ENCODE measurements at places on chromosomes 11 and 22.
A peak's percentile ranks its signal among the peaks of the same experiment; 100 is the strongest.

- DNase-seq, result no peak
Measured at GRCh38 chr22:41699264-41700107, at the start of gene MEI1. Gene MEI1, plus strand, starts transcription at chr22:41699503. Its CDS starts 36 bp downstream, at chr22:41699539.

GRCh38 chr11:117314840-117315239, 1.2 kb downstream of the BACE1 start:
- no peak for DNase-seq

- no peak for DNase-seq
Measured at GRCh38 chr11:58039589-58039988, 8.8 kb downstream of the OR6Q1 start.

- no peak for DNase-seq
Measured at GRCh38 chr11:79413268-79413667, 27.6 kb downstream of the TENM4 start.

- DNase-seq, result no peak
Measured at GRCh38 chr11:12048936-12049790, 40.7 kb upstream of the DKK3 start.

- DNase-seq, result peak; percentile 20
Measured at GRCh38 chr11:115217726-115218311, 286.4 kb downstream of the CADM1 start.

DNA sequence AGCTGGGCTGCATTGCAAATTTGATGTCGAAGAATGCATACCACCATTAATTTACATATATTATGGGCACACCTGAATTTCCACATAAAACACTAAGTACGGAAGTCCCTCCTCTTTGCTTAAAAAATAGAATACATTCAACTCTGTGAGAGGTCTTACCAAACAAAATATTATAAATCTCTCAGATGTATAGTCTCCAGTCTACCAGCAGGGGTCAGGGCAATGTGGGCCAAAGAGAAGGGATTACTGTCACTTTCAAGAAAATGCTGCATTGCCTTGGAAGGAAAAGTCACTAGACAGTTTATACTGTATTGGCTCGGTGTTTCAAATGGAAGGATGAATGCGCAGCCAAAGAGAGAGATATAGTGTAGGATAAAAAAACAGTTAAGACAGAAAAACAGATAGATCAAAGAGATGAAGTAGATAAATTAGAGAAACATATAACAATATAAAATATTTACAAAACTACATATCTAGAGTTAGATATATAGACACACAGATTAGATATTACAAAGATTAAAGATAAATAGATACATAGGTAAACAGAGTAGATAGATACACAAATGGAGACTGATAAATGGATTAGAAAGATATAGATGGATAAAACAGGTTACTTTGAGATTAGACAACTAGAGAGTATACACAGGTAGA, 20.9 kb downstream of the SERGEF start:
- peak; percentile 50 for DNase-seq

GRCh38 chr11:65008016-65008415, 5.9 kb upstream of the ARL2 start:
- DNase-seq, result no peak

- DNase-seq, result no peak
Measured at GRCh38 chr11:102390667-102391465, 43.9 kb downstream of the BIRC2 start.

DNA sequence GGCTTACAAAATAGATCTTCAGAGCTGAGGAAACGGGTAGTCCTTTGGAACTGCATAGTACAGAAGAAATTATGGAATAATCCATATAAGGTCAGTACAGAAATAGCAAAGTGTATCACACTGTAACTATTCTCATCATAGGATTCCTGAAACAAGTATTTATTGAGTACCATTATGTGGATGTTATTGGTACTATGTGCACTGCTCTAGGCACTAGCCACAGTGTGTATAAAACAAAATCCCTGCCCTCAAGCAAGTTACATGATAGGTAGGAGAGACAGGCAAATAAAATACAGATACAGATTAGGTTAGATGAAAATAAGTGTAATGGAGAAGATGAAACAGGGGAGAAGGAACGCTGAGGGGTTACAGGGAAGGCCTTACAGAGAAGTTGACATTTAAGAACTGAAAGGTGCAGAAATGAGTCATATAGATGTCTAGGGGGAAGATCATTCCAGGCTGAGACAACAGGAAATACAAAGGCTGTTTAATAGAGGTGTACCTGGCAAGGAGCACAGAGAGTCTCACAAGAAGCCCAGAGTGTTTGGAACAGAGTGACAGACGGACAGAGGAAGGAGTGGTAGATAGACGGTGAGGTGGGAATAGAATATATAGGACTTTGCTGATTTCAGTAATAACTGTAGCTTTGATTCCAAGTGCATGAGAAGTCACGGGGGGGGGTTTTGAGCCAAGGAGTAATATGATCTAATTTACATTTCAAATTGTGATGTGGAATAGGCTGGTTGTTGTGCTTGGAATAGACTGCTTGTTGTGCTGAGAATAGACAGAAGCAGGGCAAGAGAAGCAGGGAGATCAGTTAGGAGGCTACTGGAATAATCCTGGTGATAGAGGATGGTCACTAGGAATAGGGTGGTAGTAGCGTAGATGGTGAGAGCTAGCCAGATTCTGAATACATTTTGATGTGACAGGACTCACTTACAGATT, 13.7 kb downstream of the RNF141 start:
- DNase-seq, result no peak

- DNase-seq, result no peak
Measured at GRCh38 chr11:46290598-46291309, 13.3 kb downstream of the CREB3L1 start.

DNA sequence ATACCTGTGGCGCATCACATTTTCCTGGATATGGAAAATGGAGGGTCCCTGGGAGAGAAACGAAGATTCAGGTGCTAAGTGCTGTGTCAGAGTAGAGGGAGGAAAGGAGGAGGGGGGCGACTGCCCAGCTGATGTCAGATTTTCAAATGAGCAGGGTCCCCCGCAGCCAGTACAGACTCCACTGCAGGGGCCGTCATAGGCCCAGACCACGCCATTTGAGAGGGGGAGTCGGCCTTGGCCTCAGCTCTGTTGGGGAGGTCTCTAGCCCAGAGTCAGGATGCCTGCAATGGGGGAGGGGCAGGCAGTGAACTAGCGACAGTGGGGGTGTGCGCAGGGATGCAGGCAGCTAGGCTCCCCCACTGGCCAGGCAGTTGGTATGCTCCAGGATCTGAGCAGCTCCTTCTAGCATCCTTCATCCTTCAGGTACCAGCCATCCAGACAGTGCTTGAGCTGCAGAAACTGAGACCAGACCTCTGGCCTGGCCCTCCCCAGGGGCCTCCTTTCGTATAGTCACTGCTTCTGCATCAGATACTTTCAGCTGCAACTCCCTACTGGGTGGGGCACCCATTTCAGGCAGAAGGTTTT, at the start of the genes BSCL2 and GNG3:
Gene BSCL2 (minus strand): TSS at position 148 of the 585 bp plus-strand sequence. CDS start 229 bp downstream, outside the sequence.
Gene GNG3 (plus strand): TSS at position 400 of the 585 bp plus-strand sequence. CDS start 620 bp downstream, outside the sequence.
- peak; percentile 96 for DNase-seq

GRCh38 chr11:101727451-101727850, 143.6 kb upstream of the TRPC6 start:
- DNase-seq, result no peak

GRCh38 chr11:58285483-58286040, 17.5 kb upstream of the OR10W1 start:
- no peak for DNase-seq

DNA sequence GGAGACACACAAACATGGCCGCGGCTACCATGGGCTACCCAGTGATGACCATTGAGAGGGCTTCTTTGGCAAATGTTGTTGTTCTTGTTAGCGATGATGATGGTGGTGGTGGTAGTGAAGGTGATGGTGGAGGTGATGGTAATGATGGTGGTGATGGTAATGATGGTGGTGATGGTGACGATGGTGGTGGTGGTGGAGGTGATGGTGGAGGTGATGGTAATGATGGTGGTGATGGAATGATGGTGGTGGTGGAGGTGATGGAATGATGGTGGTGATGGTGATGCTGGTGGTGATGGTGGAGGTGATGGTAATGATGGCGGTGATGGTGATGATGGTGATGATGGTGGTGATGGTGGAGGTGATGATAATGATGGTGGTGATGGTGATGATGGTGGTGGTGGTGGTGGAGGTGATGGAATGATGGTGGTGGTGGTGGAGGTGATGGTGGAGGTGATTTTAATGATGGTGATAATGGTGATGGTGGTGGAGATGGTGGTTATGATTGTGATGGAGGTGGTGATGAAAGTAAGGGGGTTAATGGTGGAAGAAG, 16.3 kb upstream of the WNT7B start:
- DNase-seq, result no peak

GRCh38 chr11:113877670-113878055, 2.3 kb upstream of the USP28 start:
- DNase-seq, result no peak

DNA sequence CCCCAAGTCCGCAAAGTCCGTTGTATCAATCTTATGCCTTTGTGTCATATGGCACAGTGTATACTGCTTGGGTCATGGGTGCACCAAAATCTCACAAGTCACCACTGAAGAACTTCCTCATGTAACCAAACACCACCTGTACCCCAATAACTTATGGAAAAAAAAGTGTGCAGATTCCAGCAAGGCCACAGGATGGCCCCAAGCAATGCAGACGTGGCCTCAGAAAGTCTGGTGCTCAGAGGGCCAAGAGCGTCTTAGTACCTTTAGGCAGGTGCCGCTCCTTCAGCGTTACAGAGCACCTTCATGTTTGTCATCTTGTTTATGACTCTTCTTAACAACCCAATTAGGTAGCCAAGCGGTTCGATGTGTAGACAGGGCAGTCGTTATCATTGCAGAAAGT, 65.3 kb downstream of the PRDM11 start:
- no peak for DNase-seq

GRCh38 chr11:45927332-45927683, 4.9 kb downstream of the LARGE2 start:
- no peak for DNase-seq

GRCh38 chr22:19820880-19821522, 33.7 kb downstream of the GNB1L start:
- no peak for DNase-seq

GRCh38 chr11:116166573-116167465, 606.0 kb downstream of the BUD13 start:
- no peak for DNase-seq

DNA sequence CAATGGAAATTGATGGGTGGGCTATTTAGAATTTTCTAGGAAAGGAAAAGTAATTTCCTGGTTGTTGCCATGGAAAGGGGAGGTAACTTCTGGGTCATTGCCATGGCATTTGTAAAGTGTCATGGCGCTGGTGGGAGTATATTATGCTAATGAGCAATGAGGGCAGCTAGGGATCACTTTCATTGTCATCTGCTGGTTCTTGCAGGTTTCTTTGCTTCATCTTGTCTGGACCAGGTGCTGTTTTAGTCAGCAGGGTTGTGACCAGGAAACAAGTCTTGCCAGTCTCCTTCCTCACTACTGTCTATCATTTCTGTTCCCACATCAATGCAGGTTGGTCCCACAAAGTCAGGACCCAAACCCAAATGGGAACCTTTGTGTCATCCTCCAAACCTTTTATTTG, 237.6 kb upstream of the C11orf87 start:
- DNase-seq, result no peak

DNA sequence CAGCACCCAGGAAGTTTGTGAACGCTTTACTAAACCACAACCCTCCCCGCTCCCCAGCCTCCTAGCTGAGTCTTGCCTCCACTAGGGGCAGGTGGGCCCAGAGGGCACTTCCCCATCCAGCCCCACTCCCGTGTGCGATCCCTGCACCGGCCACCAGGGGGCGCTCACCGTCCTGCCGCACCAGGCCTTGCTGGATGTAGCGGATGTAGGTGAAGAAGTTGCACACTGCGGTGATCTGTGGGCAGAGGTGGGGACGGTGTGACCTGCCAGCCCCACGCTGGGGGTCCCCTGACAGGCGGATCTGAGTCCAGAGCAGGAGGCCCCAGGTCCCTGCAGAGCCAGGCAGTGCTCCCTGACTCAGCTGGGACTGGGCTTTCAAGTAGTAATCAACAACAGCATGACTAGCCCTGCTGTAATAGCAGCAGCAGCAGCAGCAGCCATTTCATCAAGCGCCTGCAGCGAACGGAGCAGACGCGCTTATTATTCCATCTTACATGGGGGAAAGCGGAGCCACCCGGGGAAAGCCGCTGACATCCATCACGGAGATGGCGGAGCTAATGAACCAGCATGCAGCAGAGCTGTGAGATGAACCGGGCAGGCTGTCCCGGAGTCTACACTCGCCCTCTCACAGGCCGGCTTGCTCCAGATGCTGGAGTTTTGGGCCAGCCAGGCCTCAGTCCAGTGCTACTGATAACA, 7.9 kb upstream of the FADS3 start:
- no peak for DNase-seq
